ENCODE measurements at places on chromosomes 3 and 15. TPM values are rescaled to one million over a fixed set of nuclear protein-coding genes. Genes with fewer than 3 reads are reported as not detected.

- H3K4me1 ChIP-seq, result no peaks in the 10 kb centered on the region
- no peaks in the 10 kb centered on the region for H3K36me3 ChIP-seq
- no peak overlapping the region for H3K4me3 ChIP-seq
- DNase-seq, result no peak
Measured at GRCh38 chr3:99473321-99473751, 165.1 kb upstream of the COL8A1 start.

- H3K4me3 ChIP-seq, result no peak overlapping the region
- no peaks in the 10 kb centered on the region for H3K4me1 ChIP-seq
- H3K36me3 ChIP-seq, result no peaks in the 10 kb centered on the region
- DNase-seq, result no peak
- H3K27ac ChIP-seq, result no peak overlapping the region
Measured at GRCh38 chr3:35772381-35773015, 133.2 kb downstream of the ARPP21 start.

DNA sequence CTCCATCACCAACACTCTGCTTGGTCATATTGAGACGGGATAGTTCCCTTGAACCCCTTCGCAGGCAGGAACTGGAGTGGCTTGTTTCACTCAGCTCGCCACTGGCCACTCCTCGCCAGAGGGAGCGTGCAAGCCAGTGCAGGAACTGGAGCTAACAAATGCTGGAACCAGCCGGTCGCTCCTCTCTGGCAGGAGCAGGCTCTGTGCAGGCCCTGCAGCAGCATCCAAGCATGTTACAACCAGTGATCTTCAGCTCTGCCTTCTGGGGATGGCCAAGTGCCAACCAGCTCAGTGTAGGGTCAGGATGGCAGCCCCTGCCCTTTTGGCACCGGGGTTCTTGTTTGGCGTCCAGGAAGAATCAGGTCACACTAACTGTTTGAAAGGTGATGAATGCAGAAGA, 329.0 kb upstream of the AZI2 start:
- no peak for DNase-seq
- no peak overlapping the region for H3K27ac ChIP-seq
- H3K36me3 ChIP-seq, result no peaks in the 10 kb centered on the region
- H3K27me3 ChIP-seq, result no peaks in the 10 kb centered on the region
- H3K4me3 ChIP-seq, result no peak overlapping the region
- H3K4me1 ChIP-seq, result no peaks in the 10 kb centered on the region

DNA sequence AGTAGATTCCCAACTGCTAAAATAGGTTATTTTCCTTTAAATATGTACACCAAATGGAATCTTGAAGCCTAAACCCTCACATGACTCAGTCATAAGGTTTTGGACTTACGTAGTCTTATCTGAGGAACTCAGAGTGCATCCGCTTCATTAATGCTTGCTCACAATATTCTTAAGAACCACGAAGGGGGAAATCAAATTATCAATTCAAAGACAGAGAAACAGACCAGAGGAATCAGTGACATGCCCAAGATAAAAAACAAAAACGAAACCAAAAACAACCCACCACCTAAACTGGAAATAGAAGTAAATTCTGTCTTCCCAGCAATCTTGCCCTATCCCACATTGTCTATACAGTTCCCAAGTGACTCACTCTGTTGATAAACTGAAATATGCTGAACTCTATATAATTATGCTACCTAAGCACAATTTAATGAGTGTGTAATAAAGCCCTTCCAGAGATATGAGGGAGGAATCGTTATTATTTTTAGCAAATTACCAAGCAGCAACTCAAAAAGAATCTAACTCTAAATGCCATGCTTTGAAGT, 135.4 kb upstream of the CBLB start:
- no peaks in the 10 kb centered on the region for H3K36me3 ChIP-seq
- DNase-seq, result no peak
- no peaks in the 10 kb centered on the region for H3K4me1 ChIP-seq
- no peaks in the 10 kb centered on the region for H3K27me3 ChIP-seq

DNA sequence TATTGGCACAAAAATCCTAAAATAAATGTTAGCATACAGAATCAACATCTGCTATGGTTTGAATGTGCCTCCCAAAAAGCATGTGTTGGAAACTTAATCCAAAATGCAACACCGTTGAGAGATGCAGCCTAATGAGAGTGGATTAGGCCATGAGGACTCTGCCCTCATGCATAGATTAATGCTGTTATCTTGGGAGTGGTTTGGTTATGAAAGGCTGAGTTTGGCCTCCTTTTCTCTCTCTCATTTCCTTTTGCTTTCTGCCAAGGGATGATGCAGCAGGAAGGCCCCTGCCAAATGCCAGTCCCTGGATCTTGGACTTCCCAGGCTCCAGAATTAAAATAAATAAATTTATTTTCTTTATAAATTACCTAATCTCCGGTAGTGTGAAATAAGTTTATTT, 49.4 kb downstream of the SYNM start:
- no peak overlapping the region for H3K27ac ChIP-seq
- no peaks in the 10 kb centered on the region for H3K27me3 ChIP-seq
- DNase-seq, result no peak
- H3K36me3 ChIP-seq, result no peaks in the 10 kb centered on the region
- H3K4me1 ChIP-seq, result peaks cover 12% of the 10 kb centered on the region

DNA sequence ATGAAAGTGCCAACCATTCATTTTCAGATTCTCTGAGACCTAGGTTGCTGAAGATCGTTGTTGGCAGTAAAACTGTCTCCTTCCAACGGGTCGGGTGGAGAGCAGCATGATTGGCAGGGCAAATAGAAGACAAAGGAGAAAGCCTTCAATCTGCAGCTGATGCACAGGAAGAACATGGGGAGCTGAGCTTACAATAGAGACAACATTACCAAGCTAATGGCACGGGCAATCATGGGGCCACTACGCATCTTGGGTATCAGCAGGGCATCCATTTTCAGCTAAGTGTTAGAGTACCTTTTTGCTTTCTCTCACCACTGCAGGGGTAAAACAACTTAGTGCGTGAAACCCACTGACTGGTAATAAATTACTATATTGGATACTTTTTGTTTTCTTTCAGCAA, 114.8 kb downstream of the WDR72 start:
- H3K36me3 ChIP-seq, result no peaks in the 10 kb centered on the region
- DNase-seq, result no peak
- no peak overlapping the region for H3K27ac ChIP-seq
- H3K4me1 ChIP-seq, result no peaks in the 10 kb centered on the region
- H3K4me3 ChIP-seq, result no peak overlapping the region

TGM4 gene
- not detected for total RNA-seq
